IPS-NIHi11 (cell line): ENCODE measurements at places on chromosomes 5 and 9.

DNA sequence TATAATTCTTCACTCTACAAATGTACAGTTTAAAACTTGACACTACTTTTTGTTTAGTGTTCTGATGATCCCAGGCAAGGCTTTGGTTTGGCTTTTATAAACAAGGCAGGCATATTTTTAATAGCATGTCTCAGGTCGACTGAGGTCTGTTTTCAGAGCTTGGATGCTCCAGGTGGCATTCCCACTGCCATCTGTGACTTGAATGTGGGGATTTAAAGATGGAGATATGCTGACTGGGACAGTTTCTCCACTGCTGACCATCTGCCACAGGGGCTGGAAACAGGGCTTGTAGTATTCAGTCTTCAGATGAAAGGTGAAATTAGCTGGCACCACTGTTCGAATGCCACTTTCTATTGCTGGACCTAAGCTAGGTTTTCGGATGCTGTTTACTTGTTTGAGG lies 1266.2 kb upstream of the CDH18 start:
- DNase-seq: no peak

GRCh38 chr5:55495216-55495615 lies 39.5 kb downstream of the PLPP1 start:
- DNase-seq: no peak

DNA sequence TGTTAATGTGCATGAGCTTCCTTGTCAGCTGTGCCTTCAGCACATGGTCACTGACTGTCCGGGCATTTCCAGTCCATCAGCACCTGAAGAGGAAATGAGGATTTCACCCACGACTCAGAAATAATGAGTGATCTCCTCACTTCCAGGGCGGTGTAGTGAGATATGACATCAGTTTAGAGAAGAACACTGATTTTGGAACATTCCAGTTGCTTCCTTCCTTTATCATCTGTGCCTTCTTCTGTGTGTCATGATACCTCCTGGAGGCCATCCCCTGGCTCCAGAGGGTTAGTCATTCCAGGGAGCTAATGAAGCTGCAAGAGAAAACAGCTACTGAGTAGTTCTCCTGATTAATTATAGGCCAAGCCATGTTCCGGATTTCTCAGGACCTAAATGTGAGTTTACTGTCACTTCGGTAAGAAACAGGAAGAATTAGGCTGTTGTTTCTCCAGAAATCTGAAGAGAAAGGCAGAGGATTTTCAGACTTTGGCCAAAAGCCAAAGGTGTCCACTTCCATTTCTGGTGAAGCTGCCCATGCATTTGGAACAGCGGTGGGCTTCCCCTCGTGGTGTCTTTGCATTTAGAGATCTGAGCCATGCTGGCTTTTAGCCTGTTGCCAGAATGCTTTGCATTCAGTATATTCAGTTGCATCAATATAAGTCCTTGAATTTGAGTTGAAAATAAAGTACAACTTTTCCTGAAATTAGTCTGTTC lies 161.3 kb upstream of the OTULINL start:
- no peak for DNase-seq

GRCh38 chr9:130107234-130107861 lies 53.6 kb downstream of the GPR107 start:
- peak; percentile 81 for DNase-seq

DNA sequence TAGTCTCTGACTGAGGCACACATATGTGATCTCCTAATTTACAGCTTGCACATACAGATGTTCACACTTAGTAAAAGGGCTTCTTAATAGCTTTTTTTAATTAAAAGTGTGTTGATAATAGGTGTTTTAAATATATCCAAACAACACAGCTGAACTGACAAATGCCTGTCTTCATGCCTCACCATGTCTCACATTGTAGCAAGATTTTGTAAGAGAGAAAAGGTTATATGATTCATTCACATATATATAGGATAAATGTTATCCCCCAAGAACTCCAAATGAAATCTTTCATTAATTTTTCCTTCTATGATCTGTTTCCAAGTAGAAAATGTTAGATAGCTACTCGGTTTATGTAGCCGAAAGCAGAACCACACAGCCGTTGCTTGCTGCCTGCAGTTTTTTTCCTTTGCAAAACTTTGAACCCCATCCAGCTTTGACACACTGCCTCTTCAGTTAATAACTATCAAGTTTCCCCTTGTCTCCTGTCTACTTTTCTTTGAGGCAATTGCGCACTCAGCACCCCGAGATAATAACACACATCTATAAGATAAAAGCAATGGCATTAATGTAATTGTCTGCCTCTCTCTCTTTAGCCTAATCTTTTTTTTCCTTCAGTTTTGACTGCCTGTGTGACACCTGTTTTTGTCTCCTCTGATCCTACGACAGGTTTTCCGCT lies 299.2 kb downstream of the BNC2 start:
- DNase-seq: no peak
